ENCODE measurements at places on chromosomes 2 and 18.

GRCh38 chr18:47987388-47987699 lies 56.9 kb upstream of the SMAD2 start:
- DNase-seq: no peak

DNA sequence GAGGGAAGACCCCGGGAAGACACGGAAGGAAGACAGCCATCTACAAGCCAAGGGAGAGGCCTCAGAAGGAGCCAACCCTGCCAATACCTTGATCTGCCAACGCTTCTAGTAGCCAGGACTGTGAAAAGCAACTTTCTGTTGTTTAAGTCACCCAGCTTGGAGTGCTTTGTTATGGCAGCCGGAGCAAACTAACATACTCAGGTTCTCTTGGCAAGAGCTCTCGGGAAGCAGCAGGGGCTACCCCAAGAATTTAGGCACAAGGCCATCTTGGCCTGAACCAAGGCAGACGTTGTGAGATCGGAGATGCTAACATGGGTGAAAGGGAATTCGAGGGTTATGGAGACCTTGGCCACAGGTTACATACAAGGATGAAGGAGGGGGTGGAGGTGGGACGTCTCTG lies 78.6 kb upstream of the KLHL29 start:
- no peak for DNase-seq

GRCh38 chr2:170747921-170748320 lies 22.3 kb upstream of the ERICH2 start:
- no peak for DNase-seq

GRCh38 chr2:173059971-173060461 lies 15.6 kb upstream of the MAP3K20 start:
- no peak for DNase-seq

- no peak for DNase-seq
Observed at GRCh38 chr2:8754106-8754776, 72.4 kb downstream of the ID2 start.

- DNase-seq: no peak
Observed at GRCh38 chr2:121613774-121614173, 35.5 kb downstream of the CLASP1 start.

DNA sequence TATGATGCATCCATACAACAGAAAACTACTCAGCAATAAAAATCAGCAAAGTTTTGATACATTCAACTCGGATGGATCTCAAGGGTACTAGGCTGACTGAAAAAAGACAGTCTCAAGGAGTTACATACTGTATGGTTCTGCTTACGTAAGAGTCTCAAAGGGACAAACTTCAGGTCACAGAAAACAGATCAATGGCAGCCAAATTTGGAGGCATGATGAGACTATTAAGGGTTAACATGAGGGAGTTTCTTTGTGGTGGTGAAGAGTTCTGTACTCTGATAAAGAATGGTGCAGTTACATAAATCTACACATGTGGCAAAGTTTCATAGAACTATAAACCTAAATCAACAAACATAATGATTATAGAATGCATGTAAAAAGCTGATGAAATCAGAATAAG lies 81.4 kb downstream of the COBLL1 start:
- DNase-seq: no peak

- no peak for DNase-seq
Observed at GRCh38 chr2:96225016-96225533, 16.4 kb upstream of the STARD7 start.

- no peak for DNase-seq
Observed at GRCh38 chr2:215410932-215411285, 25.0 kb downstream of the FN1 start.

GRCh38 chr2:118549503-118549902 lies 297.9 kb downstream of the EN1 start:
- no peak for DNase-seq

- no peak for DNase-seq
Observed at GRCh38 chr2:110688594-110689091, 10.8 kb upstream of the BUB1 start.

DNA sequence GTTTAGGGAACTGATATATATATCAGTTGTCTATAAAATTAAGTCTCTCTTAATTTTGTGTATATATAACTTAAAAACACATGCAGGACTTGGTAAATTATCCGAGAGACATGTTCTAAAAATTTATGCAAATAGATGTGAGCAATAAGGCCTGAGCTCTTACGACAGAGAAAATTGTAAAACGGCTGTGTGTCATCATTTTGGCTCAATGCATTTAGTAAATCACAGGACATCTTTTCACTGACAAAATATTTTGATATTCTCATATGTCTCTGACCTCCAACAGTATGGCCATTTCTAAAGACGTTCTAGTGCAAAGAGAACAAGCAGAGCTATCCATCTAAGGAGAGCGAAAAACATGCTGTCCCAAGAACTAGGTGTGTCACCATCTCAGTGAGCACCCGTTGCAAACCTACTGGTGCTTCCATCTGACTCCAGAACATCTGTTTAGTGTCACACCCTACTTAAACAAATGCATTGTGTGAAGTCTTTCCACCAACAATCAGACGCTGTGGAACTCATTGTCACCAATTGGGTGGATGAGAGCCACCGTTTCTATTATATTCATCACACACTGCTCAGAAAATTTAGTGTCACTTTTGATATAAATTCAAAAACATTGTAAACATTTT lies 108.0 kb downstream of the ARHGAP15 start:
- no peak for DNase-seq

DNA sequence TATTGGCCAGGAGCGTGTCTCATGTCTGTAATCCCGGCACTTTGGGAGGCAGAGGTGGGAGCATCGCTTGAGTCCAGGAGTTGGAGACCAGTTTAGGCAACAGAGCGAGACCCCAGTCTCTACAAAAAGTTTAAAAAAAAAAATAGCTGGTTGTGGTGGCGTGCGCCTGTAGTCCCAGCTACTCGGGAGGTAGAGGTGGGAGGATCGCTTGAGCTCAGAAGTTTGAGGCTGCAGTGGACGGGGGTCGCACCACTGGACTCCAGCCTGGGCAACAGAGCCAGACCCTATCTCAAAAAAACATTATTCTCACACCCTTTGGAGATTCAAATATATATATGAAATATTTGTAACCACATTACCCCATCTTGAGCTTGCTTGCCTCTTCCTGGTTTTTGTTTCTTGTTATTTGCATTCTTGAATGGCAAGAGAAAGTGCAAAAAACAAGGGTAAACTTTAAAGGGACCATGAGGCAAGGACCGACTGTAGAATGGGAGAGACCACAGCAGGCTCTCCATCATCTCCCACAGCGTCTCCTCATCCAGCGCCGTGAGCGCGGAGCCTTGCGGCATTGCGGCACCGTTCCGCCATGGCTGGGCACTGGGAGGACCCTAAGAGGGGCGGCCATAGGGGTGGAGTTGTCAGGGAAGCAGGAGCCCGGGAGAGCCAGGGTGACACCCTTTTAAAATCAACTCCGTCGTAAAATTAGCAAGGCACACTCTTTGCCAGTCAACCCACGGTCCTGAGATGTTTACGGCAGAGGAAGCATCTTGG lies 1.4 kb downstream of the ELP2 start:
- no peak for DNase-seq

- DNase-seq: no peak
Observed at GRCh38 chr18:48136827-48137373, 206.4 kb upstream of the SMAD2 start.

GRCh38 chr2:8498994-8499393 lies 182.9 kb upstream of the ID2 start:
- DNase-seq: no peak

GRCh38 chr2:72000110-72000509 lies 147.6 kb downstream of the CYP26B1 start:
- no peak for DNase-seq

GRCh38 chr2:8526403-8526696 lies 155.5 kb upstream of the ID2 start:
- DNase-seq: no peak

GRCh38 chr18:78868330-78869316 lies 111.0 kb upstream of the SALL3 start:
- no peak for DNase-seq

GRCh38 chr18:50280707-50281294 lies 522 bp downstream of the MBD1 start:
- no peak for DNase-seq

GRCh38 chr2:33491441-33492084 lies 15.1 kb downstream of the RASGRP3 start:
- no peak for DNase-seq

GRCh38 chr18:77012806-77013541 lies 119.6 kb downstream of the MBP start:
- DNase-seq: no peak
